T-helper 1 cell (primary cell): ENCODE measurements at places on chromosomes 5 and 9.
A peak's percentile ranks its signal among the peaks of the same experiment; 100 is the strongest.

- no peak for DNase-seq
Observed at GRCh38 chr5:1246711-1247431, 21.7 kb downstream of the SLC6A18 start.

DNA sequence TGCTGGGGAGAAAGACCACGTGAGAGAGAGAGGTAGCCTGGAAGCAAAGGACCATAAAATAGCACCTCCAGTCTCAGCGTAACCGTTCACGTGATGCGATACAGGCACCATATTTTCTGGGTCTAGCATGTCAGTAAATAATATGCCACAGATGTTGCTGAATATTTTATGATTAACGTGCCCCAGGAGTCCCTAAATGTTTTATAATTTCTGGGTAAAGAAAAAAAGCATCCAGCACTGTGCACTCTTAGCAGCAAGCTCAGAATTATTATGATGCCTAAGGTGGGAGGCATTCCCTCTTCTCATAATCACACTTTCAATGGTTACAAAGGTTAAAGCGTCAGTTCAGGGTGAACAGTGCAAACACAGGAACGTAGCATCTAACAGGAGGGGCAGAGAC, 121.8 kb downstream of the CAVIN4 start:
- no peak for DNase-seq

DNA sequence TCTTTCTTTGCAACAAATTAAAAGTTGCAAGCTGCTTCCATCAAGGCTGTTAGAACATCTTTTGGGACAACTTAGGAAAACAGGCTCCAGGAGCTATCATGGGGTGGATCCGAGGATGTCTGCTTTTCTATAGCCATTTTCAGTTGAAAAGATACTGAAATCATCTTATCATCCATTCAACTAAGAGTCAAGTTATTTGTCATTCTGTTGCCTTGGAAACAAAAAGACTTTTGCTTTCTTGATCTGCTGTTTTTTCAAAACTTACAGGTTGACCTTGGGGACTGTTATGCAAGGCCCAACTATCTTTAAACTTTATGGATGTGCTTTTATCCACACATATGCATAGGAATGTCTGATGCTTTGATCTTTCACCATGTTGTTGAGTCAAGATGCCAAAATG, 545.3 kb upstream of the DAP start:
- DNase-seq: no peak

DNA sequence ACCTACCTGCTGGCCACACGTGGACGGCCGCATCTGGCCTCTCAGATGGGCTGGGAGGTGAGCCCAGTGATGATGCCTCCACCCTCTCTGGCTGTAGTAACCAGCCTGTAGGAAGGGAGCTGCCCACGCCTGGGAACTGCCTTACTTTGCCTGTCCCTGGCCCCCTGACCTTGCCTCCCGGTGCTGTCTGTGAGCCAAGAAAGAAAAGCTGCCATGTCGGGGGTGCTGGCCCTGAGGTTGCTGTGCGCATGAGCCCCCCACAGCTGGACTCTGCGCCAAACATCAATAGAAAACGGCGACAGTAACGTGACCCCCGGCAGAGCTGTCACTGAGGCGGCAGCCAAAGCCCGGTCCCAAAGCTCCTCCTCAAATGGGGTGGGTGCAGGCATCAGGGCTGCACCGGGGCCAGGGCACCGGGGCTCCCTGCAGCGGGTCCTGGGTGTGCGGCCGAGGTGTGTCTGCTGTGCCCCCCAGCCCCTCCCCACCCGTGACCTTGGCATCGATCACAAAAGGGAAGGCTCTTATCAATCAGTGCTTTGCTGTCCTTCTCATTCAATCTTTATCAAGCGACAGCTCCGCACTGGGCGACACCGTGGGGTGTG, 15.3 kb upstream of the SLC9A3 start:
- DNase-seq: no peak

GRCh38 chr9:92611621-92612285, 58.2 kb downstream of the IPPK start:
- DNase-seq: no peak

- DNase-seq: no peak
Observed at GRCh38 chr5:135242021-135242865, 156.8 kb downstream of the MACROH2A1 start.

GRCh38 chr5:130227699-130228098, 323.4 kb downstream of the CHSY3 start:
- DNase-seq: no peak

DNA sequence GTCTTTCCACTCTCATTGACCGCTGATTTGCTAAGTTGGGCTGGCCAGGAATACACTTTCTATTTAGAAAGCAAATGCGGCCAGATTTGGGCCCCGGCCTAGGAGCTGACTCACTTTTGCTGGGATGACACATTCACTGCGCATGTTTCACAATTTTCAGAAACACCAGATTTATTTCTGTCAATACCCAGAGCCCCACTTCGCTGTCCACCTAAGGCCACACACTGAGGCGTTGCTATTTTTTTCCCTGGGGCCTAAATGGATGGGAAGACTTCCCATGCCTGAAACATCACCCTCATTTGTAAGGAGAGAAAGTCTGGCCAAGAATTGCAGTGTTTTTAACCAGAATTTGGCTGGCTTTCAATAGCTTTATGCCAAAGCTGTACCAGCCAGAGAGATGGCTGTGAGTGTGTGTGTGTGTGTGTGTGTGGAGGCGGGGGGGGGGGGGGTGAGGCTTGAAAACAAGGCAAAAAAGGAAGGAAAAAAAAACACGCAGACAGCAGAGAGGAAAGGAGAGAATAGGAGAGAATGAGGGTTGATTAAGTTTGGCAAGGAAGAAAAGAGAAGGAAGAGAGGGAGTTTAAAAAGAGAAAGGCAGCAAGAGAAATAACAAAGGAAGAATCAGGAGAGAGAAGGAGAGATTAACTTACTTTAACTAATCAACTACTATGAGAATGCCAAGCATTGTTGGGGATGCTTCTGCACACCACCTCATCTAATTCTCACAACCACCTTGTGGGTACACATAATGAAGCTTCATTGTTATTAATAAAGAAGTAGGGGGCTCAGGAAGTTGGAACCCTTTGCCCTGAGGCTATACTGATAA, 261.4 kb upstream of the KLF4 start:
- DNase-seq: no peak

GRCh38 chr9:94584555-94584954, 9.1 kb downstream of the FBP2 start:
- no peak for DNase-seq

GRCh38 chr5:171386861-171387344, 746 bp upstream of the NPM1 start:
- no peak for DNase-seq

- DNase-seq: peak; percentile 2
Observed at GRCh38 chr5:9924614-9925013, 294.5 kb upstream of the TAS2R1 start.

DNA sequence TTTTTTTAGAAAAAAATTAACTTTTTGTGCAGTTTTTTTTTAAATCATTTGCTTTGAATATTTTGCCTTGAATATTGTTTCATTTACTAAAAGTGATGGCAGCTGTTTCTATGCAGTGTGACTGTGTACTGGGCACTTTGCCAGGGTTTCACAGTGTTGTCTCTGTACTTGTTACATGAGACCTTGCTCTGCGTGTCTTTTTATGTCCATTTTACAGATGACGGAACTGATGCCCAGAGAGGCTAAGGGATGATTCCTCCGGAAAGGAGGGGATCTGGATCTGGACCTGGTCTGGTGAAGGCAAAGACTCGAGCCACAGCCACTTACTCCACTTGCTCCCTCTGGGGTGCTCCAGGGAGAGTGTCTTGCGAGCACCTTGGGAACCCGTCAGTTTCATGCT, 124.8 kb upstream of the PTCH1 start:
- DNase-seq: no peak

DNA sequence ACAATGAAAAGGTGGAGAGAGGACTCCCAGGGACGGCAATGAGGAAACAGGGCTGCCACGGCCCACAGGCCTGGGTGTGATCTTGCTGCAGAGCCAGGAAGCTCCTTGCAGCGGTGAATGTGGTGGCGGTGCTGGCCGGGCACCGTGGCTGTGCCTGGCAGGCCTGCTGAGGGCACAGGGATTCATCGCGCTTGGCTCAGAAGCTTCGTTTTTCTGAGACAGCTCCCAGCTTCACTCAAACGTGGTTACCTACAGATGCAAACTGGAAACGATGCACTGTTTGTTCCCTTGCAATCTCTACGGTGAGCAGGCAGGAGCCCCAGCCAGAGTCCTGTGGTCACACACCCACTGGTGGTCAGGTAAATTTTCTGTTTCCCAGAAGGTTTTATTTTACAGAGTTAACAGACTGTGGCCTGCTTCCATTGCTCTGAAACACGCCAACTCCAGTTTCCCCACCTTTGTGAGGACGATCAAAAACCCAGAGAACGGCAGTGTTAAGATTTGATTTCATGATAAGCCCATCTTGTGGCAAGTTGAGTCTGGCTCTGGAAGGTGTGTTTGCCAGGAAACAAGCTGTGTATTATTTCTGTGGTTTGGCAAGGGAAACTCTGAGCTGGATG, 183.9 kb downstream of the AUH start:
- DNase-seq: no peak
